Activated CD4-positive, CD25-positive, alpha-beta regulatory T cell treated with anti-CD3 and anti-CD28 coated beads, Interleukin-2, amount 50 U/mL, for 72 hours (primary cell): ENCODE measurements at places on chromosomes 4 and X.

GRCh38 chrX:109487640-109488039, 5.8 kb upstream of the GUCY2F start:
- DNase-seq = no peak

- DNase-seq = no peak
These were observed 36.5 kb downstream of the ACOX3 start for GRCh38 chr4:8403976-8404375.

- no peak for DNase-seq
These were observed 257.7 kb downstream of the ADAMTS3 start for GRCh38 chr4:72311291-72311690.

DNA sequence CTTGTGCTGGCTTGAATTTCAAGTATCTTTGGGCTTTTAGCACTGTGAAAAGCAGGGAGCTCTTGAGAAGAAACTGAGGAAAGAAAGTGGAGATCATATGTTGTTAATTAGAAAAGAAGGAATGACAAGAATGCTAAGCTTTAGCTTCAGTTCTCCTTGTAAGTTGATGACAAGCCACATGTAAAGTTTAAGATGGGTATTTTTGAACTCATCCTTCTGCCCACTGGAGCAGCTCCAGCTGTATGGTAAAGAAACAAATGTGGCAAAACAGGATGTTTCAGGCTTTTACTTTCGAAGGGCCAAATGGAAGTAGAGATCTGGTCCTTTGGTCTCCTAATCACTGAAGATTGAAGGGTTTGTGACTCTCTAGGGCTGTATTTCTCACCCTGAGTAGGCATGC, 137.8 kb downstream of the GUCY2F start:
- no peak for DNase-seq

- no peak for DNase-seq
These were observed 62.3 kb upstream of the LSM6 start for GRCh38 chr4:146113171-146113570.

GRCh38 chr4:100288161-100288560, 97.9 kb upstream of the DDIT4L start:
- no peak for DNase-seq

DNA sequence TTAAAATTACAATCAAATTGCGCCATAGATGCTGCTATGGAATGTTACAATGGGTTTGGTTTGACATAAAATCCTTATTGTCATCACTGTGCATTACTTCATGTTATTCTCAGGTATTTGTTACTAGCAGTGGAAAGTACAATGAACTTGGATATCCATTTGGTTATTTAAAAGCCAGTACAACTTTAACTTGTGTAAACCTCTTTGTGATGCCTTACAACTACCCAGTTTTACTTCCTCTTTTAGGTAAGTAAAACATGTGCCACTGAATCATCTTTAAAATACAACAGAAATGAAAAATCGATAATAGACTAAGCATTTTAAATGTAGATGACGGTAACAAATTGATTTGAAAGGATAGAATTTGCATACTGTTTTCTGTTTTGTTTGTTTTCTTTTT, 35.6 kb downstream of the INTS6L start:
- DNase-seq = no peak

DNA sequence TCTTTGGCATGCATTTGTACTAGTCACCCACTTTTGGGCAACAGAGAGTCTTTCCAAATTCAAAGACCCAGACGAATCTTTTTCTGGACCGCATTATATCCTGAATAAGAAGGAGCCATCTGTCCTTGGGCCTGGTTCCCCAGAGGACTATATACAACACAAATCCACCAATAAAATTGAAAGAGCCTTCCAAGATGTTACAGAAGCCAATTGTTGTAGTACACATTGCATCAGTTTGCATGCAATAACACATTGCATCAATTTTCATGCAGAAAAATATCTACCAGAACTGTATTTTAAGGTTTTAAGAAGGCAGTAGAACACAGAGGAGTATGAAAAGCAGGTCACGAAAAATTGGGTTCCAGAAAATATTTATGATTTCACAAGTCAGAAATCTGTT, 203.2 kb downstream of the HTR2C start:
- no peak for DNase-seq

DNA sequence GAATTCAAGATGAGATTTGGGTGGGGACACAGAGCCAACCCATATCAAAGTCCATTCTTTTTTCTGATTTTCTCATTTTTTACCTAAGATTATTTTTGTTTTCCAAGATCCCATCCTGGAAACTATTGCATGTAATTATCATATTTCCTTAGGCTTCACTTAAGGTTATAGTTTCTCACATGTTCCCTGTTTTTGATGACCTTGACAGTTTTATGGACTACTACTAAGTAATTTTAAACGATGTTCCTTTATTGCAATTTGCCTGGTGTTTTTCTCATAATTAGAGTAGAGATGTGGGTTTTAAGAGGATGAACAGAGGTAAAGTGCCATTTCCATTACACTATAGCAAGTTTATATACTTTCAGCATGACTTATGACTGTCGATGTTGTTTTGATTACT, 795.1 kb downstream of the FAT4 start:
- DNase-seq = no peak

DNA sequence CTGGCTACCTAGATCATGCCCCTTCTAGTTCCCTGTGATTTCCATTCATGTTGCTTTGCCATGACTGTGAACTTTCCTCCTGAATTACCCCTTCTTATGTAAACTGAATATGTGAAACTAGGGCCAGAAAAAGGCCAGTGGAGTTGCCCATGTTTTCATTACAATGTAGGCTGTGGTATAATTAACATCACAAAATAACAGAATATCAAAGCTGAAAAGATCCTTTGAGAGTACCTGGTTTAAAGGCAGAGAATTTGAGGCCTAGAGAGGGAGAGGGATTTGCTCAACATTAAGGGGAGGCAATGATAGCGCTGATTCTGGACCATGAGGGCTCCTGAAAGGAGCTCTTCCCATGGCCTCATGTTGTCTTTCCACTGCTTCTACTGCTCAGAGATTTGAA, 392.2 kb downstream of the OPHN1 start:
- DNase-seq = no peak

DNA sequence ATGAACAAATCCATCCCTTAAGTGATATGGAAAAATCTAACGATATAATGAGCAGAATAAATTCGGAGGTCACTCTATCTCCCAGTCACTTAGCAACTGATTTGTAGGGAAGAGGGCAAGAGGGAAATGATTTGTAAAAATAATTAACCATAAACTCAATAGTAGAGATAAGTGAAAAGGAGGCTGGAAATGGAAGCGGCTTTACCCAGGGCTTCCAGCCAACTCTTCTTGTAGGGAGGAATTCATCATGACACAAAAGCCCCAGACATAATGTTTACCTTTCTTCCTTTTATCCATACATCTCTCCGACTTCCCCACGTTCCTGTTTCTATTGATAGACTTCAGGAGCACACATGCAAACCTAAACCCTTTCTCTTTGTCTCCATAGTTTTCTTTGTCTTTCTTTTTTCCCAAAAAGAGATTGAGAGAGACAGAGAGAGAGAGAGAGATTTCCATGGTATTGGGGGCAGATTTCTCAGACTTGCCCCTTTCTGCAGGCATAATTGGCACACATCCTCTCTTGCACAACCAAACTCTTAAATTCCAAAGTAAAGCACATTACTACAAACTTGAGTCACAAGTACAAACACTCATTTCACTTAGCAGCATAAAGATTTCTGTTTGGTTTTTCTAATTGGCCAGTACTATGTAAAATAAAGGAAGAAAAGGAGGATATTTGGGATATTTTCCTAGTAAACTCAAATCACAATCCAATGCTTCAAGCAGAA, 140.9 kb downstream of the MAPK10 start:
- DNase-seq = no peak

GRCh38 chrX:150146271-150146896, 208.1 kb upstream of the EOLA2 start:
- no peak for DNase-seq

- no peak for DNase-seq
These were observed 93.5 kb downstream of the WWC2 start for GRCh38 chr4:183192571-183192970.

DNA sequence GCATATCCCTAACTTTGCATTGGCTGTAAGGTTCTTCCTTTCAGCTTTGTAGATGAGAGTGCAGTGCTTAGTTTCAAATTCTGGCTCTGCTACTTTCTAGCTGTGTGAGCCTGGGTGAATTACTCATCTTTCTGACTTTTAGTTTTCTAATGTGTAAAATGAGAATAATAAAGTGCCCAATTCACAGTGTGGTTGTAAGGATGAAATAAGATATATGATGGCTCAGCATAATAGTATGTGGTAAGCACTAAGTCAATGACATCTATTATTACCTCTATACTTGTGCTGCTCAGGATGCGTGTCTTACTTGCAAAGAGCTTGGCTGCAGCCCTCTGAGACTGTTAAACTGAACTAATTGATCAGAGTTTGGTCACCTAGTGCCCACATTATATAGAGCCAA, 30.6 kb upstream of the ETNPPL start:
- no peak for DNase-seq

- DNase-seq = no peak
These were observed 253.4 kb downstream of the EPHA5 start for GRCh38 chr4:65416891-65417290.

GRCh38 chrX:20217271-20217670, 49.4 kb downstream of the RPS6KA3 start:
- no peak for DNase-seq

GRCh38 chr4:41319553-41319952, 62.8 kb downstream of the UCHL1 start:
- no peak for DNase-seq

DNA sequence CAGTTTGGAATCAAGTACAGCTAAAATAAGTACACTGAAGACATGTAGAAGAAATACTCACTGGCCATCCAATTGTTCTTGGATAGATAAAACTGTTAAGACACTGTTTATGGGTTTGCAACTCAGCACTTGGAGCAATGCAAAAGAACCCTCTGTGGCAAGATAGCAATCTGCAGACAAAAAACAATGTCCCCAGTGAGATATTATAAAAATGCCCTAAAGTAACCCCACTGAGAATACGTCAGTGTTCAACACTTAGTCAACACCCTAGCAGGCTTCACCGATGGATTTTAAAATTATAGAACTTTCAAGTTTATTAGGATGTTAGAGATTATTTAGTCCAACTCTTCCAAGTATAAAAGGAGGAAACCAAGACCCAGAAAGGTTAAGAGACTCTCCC, 47.5 kb upstream of the NDP start:
- no peak for DNase-seq

DNA sequence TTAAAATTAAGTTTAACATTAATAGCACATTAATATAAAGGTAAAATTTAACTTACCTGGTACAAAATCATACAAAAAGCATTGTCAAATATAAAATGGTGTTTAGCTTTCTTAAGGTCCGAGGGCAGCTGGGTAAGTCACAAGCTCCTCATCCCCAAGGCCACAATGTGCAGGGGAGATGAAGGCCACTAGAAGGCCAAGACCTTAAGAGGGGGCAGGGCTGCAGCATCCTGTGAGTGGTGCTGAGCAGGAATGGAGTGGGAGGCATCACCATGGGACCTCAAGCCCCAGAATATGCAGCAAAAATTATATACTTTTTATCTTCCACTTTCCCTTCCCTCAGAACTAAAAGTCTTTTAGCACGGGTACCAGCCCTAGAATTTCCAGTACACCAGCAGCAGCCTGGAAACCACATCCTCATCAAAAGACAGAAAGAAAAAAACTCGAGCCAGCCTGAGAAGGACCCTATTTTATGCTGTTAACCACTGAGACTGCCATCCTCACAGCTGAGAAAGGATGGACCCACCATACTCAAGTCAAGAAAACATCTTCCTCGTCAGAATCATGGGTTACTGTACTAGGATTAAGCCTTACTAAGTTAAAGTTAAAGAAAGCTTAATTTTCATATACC, 13.0 kb upstream of the RHOXF2 start:
- DNase-seq = no peak

DNA sequence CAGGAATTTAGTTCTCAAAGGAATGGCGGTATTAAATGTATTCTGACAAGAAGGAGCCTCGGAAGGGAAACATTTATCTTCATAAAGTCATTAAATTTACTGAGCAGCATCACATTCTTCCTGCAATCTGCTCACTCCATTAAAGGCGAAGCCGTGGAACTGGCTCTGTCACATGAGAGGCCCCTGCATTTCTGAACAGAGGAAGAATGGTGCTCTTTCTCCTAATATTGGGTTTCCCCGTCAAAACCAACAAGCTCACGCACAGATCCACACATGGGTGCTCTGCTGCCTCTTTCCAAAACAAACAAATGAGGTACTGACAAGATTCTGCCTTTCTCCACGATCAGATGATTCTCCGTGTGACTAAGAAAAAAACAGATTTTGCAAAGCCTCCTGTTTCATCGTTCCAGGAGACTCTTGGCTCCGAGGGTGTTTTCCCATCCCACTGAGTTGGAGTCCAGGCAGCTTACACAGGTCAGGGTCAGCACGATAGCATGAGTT, 191.2 kb downstream of the IDS start:
- no peak for DNase-seq

DNA sequence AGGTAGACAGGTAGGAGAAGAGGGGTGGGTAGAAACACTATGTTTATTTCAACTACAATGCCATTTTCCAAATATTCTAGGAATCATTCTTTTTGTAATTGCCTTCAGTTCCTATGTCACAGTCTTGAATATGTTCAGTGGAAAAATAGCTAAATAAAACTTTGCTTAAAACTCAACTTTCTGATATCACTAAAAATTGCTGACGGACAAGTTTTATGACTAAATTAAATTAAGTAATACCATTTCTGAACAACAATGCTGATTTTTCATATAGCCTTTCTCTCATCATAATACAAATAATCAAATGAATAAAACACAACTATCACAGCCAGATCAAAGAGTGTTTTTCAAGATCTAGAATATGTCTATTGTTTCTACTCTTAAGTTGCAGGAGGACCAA, 53.1 kb downstream of the TEC start:
- DNase-seq = no peak

GRCh38 chr4:4401036-4401435, 14.1 kb downstream of the NSG1 start:
- no peak for DNase-seq

GRCh38 chrX:57952320-57952678, 42.0 kb upstream of the ZXDA start:
- DNase-seq = no peak

DNA sequence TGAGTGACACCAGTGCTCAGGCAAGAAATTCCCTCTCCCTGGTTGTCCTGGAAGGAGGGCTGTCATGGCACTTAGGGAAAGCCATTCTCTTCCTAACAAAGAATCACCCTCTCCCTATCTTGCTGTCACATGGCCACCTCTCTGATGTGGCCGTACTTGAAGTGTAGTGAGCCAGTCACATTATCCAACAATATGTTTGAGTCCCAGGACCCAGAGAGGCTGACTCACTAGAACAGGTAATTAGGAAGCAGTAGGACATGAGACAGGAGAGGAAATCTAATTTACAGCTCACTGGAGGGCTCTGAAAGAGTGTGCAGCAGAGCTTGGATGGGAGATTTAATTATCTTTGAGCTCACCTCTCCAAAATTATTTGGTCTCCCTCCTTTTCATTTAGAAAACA, 299.1 kb downstream of the ARHGAP24 start:
- no peak for DNase-seq

DNA sequence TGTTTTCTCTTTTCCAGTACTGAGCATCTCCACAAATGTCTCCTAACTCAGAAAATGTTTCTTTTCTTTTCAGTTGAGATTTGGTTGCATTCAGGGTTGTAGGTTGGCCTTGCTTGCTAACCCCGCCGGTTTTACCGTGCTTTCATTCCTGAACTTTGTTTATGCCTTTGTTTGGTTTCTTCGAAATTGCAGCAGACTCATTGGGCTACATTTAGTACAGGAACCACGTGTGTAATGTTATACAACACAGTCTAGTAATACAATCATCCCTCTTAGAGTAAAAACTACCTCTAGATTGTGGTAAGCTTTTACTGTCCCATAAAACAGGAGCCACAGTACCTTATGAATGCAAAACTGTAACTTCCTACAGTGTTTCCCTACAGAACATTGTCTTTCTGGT, 57.9 kb downstream of the CCKAR start:
- no peak for DNase-seq
